AML-193 (cell line): ENCODE measurements at places on chromosomes 3 and 15.

DNA sequence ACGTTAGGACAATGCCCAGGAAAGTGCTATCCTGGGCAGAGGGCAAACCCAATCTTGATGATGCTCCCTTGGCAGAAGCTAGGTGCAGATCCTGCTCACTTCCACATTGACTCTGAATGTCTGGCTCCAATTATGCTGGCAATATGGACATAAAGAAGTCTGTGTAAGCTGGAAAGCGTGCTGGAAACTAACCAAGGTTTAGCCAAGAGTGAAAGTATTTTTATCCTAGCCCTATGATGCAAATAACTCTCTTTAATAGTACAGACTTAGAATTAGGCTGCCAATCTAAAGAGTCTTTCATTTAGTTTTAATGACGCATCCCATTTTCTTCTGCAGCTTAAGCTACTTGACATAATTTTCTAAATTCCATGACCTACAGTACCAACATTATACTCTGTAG lies 571.8 kb downstream of the TUSC7 start:
- no peak for DNase-seq

DNA sequence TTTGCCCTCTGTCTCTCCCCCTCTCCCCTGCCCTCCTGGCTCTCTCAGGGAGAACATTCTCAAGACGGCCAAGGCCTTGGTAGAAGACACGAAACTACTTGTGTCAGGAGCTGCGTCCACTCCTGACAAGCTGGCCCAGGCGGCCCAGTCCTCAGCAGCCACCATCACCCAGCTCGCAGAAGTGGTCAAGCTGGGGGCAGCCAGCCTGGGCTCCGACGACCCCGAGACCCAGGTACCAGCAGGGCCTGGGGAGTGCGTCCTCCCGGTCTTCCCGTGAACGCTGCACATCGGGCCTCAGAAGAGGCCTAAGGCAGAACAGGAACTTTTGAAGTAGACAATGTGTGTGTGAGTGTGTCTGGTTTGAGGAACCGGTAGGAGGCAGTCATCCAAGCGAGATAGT lies 245.4 kb upstream of the TPM1 start:
- no peak for DNase-seq

GRCh38 chr3:151625086-151625485 lies 108.6 kb upstream of the AADACL2 start:
- no peak for DNase-seq

GRCh38 chr3:177823701-177824189 lies 626.5 kb upstream of the TBL1XR1 start:
- DNase-seq = no peak

DNA sequence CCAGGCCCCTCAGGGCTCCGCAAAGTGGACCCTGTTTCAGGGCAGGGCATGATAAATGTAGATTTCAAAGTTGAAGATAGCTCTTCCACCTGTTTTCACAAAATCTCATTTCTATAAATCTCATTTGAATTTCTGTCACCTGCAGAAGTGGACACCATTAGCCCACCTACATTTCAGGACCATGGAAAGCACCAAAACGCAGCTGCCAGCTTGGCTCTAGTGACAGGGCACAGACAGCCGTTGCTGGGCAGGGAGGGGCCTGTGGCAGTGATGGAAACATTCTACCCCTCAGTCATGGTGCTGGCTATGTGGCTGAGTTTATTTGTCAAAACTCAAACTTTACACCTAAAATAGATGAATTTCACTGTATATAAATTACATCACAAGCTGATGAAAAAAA lies 40.4 kb downstream of the PRR23E start:
- DNase-seq = no peak

GRCh38 chr3:117563063-117563462 lies 853.5 kb downstream of the TUSC7 start:
- DNase-seq = no peak

GRCh38 chr3:71487418-71487817 lies 96.1 kb downstream of the FOXP1 start:
- DNase-seq = peak; percentile 72

DNA sequence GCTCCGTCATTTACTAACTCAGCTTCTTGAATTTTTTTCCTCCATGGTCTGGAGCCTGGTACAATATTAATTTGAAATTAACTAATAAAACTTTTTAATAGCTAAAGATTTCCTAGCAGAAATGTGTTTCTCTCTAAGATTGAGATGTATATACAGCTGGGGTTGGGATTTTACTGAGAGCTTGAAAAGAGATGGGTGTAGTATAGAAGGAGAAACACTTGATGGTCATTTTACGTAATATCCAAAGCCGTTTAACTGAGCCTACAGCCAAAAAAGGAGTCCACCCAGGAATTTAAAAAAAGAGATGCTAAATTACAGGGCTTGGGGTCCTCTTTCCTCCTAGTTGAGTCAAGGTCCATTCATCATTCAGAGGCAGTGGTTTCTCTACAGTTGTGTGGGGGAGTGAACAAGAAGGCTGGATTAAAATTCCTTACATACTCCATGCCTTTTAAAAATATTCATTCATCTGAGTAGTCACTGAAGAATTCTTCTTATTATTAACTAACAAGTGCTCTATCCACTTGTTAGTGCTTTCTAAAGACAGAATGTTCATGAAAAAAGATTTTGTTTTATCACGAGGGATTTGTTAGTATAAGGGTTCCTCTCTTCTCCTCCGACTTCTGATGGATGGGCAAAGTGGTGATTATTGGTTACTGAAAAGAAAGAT lies 255.3 kb upstream of the IL12A start:
- DNase-seq = no peak

- no peak for DNase-seq
Observed at GRCh38 chr15:41567862-41568261, 8.8 kb downstream of the TYRO3 start.

DNA sequence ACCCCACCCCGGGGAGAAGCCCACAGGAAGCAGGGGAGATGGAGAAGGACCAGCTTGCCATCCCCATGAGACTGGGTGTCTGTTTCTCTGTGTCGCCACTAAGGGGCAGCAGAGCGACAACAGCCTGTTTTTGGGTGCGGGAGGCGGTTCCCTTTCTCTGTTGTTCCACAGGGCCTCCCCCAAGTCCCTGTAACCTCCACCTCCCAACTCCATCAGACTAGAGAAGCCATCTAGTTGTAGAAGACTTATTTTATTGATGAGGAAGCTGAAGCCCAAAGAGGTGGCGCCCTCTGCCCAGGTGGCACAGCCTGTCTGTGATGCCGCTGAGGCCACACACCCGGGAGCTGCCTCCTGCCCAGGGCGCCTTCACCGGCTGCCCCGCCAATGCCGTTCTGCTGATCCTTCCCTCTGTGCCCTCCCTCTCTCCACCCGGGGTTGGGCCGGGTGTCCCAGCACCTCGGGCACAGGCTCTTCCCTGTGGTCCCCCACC lies 3.9 kb upstream of the CCDC9B start:
- DNase-seq = peak; percentile 70

- DNase-seq = no peak
Observed at GRCh38 chr3:149579838-149580542, 77.8 kb downstream of the WWTR1 start.

- DNase-seq = no peak
Observed at GRCh38 chr3:33786565-33787327, 11.7 kb upstream of the PDCD6IP start.

DNA sequence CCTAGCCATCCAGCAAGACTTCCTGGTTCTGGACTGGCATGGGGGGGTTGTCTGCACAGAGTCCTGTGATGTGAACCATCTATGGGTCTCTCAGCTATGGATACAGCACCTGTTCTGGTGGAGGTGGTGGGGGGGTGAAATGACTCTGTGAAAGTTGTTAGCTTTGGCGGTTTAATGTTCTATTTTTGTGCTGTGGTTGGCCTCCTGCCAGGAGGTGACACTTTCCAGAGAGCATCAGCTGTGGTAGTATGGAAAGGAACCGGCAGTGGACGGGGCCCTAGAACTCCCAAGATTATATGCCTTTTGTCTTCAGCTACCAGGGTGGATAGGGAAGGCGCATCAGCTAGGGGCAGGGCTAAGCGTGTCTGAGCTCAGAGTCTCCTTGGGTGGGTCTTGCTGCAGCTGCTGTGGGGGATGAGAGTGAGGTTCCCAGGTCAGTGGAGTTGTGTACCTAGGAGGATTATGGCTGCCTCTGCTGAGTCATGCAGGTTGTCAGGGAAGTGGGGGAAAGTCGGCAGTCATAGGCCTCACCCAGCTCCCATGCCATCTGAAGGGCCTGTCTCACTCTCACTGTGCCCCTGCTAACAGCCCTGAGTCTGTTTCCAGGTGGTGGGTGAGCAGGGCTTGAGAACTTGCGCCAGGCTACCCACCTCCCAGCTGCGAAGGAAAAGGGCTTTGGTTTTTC lies 7.1 kb upstream of the LARS2 start:
- no peak for DNase-seq

GRCh38 chr3:85228966-85229365 lies 270.2 kb downstream of the CADM2 start:
- DNase-seq = no peak

DNA sequence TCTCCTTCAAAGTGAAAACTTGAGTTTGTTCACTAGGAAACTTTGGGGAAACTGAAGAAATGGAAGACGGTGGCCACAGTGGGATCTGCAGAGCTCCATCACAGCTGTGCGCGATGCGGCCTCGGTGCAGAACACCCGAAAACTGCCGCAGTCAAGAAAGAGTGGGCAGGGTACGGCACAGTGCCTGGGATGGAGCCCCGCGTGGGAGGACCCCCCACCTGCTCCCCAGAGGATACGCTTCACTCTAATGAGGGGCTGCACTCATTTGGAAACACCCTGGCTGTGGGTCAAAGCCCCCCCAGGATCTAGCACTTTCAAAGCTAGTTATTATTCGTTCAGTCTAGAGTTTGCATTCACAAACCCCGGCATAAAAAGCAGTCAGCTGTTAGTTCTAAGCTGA lies 9.5 kb downstream of the ADAMTS17 start:
- no peak for DNase-seq

GRCh38 chr3:49298511-49298910 lies 21.5 kb upstream of the C3orf62 start:
- no peak for DNase-seq

- no peak for DNase-seq
Observed at GRCh38 chr15:93029836-93030429, 59.1 kb downstream of the RGMA start.

- DNase-seq = no peak
Observed at GRCh38 chr3:151931171-151931570, 57.7 kb downstream of the SUCNR1 start.

DNA sequence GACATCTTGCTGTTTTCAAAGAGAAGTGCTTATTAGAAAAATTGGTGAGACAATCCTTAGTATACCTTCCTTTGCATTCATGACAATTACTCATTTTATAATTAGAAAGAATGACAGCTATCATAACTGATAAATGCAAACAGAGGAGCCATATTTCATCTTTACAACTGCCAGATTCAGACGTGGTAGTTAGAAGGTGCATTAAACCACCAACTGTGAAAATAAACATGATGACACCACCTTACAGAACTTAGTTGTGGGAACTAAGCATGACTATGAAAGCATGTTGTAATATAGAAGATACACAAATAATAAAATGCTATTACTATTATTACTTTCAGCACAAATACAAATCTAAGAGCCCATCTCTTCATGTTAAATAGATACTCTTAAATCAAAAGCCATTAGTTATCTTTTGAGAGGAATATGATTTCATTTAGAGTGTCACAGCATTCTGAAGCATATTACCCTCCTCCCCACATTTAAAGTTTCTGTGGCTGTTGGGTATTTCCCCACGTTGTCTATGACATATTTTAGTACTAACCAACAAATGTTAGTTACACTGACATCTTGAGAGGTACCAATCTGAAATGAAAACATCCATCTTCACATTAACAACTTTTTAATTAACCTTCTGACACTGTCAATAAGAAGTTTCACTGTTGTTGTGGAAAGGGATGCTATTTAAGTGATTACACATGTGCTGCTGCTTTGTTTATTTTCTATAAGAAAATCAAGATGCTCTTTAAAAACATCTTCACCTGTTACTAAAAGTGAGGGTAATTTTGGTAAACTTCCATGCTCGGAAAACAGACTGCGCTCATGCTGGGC lies 163.8 kb downstream of the LSAMP start:
- DNase-seq = no peak

DNA sequence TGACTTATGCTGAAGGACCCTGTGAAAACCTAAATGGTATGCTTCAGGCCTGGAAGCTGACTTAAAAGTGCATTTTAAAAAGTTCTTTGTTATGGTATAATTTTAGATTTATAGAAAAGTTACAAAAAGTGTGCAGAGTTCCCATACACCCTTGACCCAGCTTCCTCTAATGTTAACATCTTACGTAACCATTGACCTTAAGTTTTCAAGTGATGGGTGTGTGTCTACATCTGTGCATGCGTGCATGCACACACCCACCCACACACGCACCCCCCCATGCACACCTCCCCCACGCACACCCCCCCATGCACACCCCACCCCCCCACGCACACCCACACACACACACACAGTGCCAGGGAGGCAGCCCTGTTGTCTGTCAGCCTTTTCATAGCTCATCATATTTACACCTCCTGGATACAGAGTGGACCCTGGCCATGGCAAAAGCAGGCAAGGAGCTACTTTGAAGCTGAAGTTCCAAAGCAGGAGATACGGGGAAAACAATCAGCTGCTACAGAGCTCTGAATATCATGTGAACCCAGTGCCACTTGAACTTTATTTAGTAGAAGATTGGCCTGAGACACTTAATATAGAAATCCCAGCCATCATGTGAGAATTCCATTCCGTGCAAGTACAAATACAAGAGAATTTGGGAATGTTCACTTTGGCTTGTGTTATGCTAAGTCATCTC lies 30.0 kb upstream of the TRAK1 start:
- peak; percentile 64 for DNase-seq

DNA sequence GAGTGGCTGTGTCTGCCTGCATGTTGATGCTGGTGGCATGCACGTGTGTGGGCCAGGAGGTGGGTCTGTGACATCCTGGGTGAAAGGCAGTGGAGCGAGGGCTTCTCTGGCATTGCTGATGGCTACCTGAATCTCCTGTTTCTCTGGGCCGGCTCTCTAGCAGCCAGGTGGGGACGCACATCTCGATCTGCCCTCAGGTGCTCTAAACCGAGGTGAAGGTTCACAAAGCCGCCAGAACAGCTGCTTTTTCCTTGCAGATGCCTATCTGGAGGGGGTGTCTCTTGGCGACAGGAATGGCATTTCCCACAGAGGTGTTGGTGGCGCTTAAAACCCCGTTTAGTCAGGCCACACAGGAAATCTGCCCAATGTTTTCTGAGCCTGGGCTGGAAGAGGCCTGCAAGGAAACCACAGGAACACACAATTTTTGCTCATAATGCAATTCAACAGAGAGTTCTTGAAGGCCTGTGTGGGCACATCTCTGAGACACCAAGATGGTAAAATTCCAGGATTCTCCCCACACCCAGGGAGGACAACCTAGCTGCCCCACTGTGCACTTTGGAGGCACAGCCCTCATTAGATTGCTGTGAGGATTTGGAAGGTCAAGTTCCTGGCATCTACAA lies 11.9 kb downstream of the TMEM158 start:
- DNase-seq = no peak

- no peak for DNase-seq
Observed at GRCh38 chr15:27232876-27233275, 261.9 kb downstream of the GABRG3 start.
